Myometrial cell (primary cell): ENCODE measurements at places on chromosomes 12 and 14. TPM values are rescaled to one million over a fixed set of nuclear protein-coding genes. Genes with fewer than 3 reads are reported as not detected.

The GPD1 gene
- 0.18 TPM in 1 of 2 replicates, not detected in the other for total RNA-seq

The IFNG gene
- total RNA-seq: not detected in 2 replicates

The VRTN gene
- total RNA-seq: not detected in 2 replicates

The GPR135 gene
- total RNA-seq: 0.29 and 0.89 TPM in 2 replicates

The FAM222A gene
- total RNA-seq: 0.58 and 0.71 TPM in 2 replicates

The POTEG gene
- total RNA-seq: not detected in 2 replicates

The MYF5 gene
- not detected in 2 replicates for total RNA-seq

The HOXC6 gene
- total RNA-seq: 0.86 and 2.5 TPM in 2 replicates

The PTPRB gene
- not detected in 2 replicates for total RNA-seq

The SPX gene
- 0.89 and 1.2 TPM in 2 replicates for total RNA-seq

The SMCO2 gene
- total RNA-seq: not detected in 2 replicates

The CIPC gene
- total RNA-seq: 8.6 and 13.6 TPM in 2 replicates

The GRIN2B gene
- total RNA-seq: not detected in 2 replicates

The PTPRQ gene
- 6.4 and 30.3 TPM in 2 replicates for total RNA-seq

The PLEKHG7 gene
- not detected in 2 replicates for total RNA-seq

The SLC10A1 gene
- total RNA-seq: not detected in 2 replicates

The DIO2 gene
- total RNA-seq: 45.3 and 70.4 TPM in 2 replicates

The NKX2-1 gene
- not detected in 2 replicates for total RNA-seq

The TIGAR gene
- 19.0 and 20.6 TPM in 2 replicates for total RNA-seq

The BRMS1L gene
- total RNA-seq: 1.7 and 3.0 TPM in 2 replicates

The SCNN1A gene
- total RNA-seq: under 0.01 and 0.29 TPM in 2 replicates

The TMEM179 gene
- 0.35 TPM in 1 of 2 replicates, not detected in the other for total RNA-seq

The ACOT6 gene
- total RNA-seq: not detected in 2 replicates

The CPNE6 gene
- not detected in 2 replicates for total RNA-seq

The DCN gene
- total RNA-seq: 320 and 329 TPM in 2 replicates

The NDUFA9 gene
- total RNA-seq: 65.7 and 89.1 TPM in 2 replicates

The SOCS2 gene
- 40.6 and 66.3 TPM in 2 replicates for total RNA-seq

The ZDHHC22 gene
- not detected in 2 replicates for total RNA-seq

The CLSTN3 gene
- 8.6 and 16.0 TPM in 2 replicates for total RNA-seq
